Bone marrow (tissue), 2 donors: ENCODE measurements at places on chromosomes 4 and X.
A peak's percentile ranks its signal among the peaks of the same experiment; 100 is the strongest.

GRCh38 chrX:96824166-96824565 is 59.5 kb upstream of the RPA4 start:
- DNase-seq, result no peak

DNA sequence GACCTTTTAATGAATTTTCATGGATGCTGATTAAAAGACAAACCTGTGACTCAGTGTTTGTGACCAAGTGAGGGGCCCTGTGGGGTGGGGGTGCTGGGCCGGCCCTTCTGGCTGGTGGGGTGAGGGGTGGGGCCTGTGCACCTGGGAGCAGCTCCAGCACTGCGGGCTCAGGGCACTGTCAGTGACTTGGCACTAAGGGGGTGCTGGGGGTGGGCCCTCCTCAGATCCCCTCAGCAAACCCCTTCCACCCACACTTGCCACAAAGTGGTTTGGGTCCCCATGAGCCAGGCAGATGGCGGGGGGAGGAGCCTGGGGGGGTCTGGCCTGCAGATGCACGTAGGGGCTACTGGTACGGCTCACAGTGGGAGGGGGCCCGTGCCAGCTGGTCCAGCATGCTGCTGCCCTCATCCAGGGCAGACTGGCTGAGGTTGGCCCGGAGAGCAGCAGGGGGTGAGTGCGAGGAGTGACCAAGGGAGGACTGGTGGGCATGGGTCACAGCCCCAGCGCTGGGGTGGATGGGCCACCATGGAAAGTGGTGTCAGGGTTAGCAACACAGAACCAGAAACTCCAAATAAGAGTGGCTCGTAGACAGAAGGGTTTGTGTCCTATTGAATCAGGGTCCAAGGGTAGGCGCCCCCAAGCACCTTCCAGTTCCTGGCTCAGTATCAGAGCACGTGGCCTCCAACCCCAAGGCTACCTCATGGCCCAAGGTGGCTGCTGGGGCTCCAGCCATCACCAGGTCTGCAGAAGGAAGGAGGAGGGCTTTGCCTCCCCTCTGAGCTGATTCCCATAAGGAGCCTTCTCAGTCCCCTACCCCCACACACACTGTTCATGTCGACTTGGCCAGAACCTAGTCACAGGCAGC is 10.1 kb downstream of the NKX1-1 start:
- DNase-seq, result no peak

DNA sequence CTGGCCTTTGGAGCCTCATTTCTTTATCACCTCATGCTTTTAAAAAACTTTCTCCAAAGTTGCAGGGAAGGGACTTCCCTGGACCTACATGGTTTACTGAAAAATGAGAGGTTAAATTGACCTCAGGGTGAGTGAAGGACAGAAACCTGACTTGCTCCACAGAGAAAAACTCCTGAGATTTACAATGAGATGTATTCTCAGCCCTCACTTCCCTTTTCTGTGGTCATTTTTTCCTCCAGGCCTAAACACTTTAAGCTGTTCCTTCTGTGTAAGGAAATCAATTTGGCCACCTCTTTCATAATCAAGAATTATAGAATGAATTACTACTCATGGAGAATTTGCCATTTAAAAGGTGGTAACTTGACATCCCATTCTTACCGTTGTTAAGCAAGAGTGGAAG is 77.9 kb downstream of the HPGD start:
- no peak for DNase-seq

DNA sequence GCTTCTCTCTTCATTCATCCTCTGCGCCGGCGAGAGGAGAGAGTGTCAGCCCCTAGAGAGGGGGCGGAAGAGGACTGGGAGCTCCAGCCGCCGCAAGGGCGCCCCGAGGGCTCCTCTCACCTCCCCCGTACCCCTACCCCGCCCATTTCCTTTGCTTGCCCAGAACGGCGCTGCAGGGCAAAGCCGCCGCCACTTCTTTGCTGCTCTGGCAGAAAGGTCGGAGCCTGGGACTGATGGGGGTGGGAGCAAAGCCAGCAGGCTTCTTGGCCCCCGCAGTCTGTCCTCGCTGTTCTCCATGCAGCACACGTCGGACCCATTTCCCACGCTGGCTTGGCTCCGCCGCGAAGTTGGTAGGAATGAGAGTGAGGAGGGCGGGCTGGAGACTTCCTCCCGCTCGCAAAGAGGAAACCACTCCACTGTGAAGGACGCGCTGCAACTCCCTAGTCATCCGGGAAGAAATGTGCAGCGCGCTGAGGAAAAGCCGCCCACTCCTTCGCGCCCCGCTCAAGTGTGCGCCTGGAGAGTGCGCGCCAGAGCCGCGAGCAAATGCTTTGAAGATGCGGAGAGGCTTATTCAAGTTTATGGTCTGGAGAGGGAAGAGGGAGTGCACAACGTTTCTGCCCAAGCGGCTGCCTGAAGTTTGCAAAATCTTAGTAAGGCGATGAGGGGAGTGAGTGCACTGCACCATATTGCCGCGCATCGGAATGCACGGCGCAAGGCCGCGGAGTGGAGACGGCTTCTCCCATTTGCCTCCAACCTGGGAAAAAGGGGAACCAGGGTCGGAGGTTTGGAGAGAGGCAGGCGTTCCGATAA is 2.8 kb upstream of the PCDH7 start:
- peak; percentile 2 for DNase-seq

DNA sequence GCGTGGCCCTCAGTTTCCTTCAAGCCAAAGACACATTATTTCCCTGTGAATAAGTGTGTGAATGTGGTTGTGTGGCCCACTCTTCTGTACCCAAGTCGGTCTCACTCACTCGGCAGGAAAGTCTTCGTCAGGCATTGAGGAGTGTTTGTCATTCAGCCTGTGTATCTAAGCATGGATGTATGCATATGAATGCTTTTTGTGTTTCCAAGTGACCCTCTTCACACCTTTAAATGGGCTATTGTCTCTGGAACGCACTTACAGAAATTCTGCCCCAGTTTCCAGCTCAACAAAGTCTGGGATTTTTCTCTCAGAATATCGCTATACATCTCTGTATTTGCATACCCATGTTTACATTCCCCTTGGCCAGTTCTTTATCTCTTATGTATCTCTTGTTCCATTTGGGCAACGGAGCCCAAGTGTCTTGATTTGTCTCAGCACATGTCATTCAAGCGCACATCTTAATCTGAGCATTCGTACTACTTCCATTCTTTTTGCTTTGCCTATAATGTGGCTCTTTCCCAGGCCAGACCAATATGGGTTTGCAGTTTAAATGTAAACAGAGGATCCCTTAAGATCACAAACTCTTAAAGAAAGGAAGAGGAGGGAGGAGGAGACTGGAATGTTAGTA is 4.8 kb downstream of the BCOR start:
- DNase-seq, result no peak

GRCh38 chr4:161990721-161991120 is 173.1 kb downstream of the FSTL5 start:
- no peak for DNase-seq

DNA sequence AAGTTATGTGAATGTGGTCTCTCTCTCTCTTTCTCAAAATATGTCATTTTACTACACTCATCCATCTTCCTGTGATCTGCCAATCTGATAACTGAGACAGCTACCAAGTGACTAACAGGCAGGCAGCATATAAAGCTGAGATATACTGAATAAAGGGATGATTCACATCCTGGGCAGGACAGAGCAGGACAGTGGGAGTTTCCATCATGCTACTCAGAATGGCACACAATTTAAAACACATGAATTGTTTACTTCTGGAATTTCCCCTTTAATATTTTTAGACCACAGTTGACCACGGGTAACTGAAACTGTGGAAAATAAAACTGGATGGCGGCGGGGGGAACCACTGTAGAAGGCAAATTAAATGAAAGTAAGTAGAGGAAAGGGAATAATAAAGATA is 58.6 kb upstream of the DCTD start:
- no peak for DNase-seq

GRCh38 chrX:46574774-46575381 is 1.3 kb downstream of the CHST7 start:
- DNase-seq, result no peak

- no peak for DNase-seq
These were observed 6.2 kb downstream of the TCEAL9 start for GRCh38 chrX:103362474-103362873.

GRCh38 chr4:77001907-77002306 is 52.4 kb downstream of the SEPTIN11 start:
- peak; percentile 74 for DNase-seq
